Esophagus squamous epithelium (tissue), 5 donors: ENCODE measurements at places on chromosomes 5 and 9.

GRCh38 chr5:114055318-114056184 lies 306.3 kb upstream of the KCNN2 start:
- no peak for DNase-seq

DNA sequence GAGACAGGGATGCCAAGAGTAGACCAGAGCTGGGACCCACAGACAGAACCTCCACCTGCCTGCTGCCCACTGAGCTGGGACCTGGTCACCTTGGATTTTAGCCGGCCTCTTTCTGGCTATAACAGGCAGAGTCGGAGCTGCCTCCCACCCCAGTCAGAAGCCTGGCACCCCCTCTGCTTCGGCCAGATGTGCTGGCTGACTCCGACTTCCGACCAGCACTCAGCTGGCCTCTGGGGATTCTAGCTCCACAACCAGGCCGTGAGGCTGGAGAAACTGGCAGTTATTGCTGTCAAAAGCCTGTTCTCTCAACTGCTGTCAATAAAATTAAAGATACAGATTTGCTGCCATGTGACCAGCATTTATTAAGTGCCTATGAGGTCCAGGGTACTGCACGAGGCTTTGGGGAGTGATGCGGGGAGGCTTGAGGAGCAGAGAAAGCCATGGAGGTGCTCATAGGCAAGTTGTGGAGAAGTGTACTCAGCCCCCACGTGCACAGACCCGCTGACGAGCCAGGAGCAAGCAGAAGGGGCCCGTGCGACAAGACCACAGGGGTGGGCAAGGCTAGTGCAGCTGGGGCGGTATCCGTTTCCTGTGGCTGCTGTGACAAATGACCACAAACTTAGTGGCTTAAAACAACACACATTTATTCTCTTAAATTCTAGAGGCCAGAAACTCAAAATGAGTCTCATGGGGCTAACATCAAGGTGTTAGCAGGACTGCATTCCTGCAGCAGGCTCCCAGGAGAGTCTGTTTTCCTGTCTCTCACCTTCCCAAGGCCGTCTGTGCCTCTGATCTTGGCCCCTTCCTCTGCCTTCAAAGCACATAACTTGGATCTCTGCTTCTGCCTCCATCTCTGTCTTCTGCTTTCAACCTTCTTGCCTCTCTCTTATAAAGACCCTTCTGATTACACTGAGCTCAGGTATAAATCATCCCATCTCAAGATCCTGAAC lies 13.1 kb downstream of the GFI1B start:
- DNase-seq: no peak

DNA sequence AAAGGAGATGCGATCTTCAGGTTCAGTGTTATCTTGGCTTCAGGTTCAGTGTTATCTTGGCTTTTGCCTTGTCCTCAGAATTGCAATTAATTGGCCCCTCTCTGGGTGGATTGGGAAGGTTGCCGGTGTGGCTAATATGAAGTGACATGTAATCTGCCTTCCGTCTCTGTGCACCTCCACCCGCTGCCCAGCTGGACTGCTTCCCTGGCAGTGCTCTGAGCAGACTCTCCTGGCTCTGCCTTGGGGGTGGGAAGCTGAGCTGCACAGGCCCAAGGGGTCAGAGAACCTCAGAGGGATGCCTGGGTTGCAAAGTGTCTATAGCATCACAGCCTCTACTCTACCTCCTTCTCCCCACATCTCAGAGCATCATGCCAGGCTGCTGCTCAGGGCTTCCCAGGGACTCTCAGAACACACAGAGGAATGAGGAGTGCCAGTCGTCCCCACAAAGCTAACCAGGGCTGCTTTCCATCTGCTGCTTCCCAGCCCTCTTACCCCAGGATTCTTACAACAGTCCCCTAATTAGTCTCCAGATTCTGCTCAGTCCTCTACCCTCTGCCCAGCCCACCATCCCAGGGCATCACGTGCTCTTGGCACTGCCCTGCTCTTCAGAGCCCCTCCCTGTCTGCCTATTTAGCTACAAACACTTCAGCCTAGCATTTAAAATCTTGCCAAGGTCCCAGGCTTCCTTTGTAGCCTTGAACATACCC lies 54.4 kb upstream of the AFAP1L1 start:
- no peak for DNase-seq

DNA sequence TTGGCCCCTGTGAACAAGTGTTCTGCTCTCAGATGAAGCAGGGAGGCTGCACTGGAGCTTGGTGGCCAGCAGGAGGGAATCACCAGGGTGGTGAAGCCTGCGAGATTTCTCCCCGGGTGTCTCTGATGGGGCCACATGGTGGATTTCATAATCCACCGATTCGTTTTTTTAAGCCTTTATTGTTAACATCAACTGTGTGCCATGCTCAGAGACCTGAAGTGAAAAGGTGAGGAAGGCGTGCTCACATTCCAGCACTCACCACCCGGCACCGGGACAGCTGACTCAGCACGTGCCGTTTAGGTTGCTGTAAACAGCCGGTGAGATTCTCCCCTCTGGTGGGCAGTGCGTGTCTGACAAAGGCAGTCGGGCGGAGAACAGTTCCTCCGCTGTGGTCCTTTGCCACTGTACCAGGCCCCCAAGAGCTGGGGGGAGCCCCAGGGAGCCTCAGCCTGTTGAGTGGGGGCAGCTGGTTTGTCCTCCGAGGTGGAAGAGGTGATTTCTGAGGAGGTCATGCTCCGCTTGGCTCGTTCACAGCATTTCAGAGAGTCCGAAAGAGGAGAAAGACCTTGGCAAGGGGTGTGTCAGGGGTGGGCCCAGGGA lies 12.7 kb upstream of the AHRR start:
- DNase-seq: no peak

GRCh38 chr9:107404161-107404560 lies 85.4 kb downstream of the KLF4 start:
- no peak for DNase-seq

GRCh38 chr5:124790301-124790894 lies 44.0 kb upstream of the ZNF608 start:
- no peak for DNase-seq

- no peak for DNase-seq
Measured at GRCh38 chr9:131358556-131358955, 35.3 kb upstream of the PRRC2B start.

- no peak for DNase-seq
Measured at GRCh38 chr9:85723215-85723614, 18.5 kb downstream of the AGTPBP1 start.

GRCh38 chr5:53100606-53101005 lies 9.0 kb downstream of the MOCS2 start:
- no peak for DNase-seq

DNA sequence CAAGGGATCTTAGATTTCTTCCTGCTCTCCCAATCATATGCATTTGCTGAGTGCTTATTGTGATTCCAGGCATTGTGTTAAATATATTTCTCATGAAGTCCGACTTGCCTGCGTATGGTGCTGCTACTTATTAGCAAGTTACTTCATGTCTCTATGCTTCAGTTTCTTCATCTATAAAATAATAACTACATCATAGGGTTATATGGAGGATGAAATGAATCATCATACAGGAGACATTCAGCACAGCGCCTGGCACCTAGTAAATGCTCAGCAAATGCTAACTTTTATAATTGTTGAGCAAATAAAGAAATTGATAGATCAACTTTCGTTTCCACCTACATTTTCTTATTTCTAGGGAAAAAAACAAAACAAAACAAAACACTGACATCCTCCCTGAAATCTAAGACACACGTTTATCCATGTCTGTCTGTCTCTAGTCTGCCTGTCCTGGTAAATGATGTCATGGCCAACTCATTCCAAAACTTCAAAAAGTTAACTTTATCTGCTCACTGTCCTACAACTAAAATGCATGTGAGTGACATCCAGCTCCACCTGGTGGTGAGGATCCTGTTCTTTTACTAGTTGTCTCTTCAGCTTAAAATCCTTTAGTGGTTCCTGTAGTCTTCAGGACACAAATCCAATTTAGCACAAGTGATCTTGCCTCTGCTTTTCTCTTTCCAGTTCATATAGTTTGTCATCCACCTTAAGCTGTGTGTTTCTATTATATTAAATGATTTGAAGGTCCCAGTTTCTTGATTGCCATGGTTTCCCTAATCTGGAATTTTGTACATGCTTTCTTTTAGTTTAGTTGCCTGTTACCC lies 27.7 kb downstream of the PPP3R2 start:
- no peak for DNase-seq

GRCh38 chr9:469672-470551 lies 255.2 kb downstream of the DOCK8 start:
- peak; percentile 69 for DNase-seq

GRCh38 chr5:34519489-34520220 lies 136.5 kb upstream of the RAI14 start:
- DNase-seq: no peak

DNA sequence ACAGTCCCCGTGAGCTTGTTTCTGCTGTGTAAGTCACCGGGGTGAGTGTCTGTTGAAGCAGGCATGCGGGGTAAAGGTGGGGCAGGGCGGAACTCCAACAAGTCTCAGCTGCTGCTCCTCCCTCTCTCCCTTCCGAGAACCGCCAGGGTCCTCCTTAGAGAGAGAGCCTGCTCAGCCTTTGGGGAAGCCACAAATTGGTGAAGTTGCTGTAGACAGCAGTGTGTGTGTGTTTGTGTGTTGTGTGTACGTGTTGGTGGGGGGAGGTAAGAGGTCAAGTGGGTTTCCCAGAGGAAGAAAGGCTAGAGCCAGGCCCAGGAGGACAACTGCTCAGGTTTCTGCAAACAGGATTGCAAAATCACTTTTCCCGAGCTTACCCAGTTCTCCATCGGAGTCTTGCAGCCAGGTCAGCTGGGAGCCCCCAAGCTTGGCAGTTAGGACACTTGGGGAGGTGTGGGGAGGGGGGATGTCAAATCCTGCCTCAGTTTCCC lies 38.9 kb upstream of the DAB2IP start:
- DNase-seq: no peak

- no peak for DNase-seq
Measured at GRCh38 chr5:151724360-151724759, 34.1 kb downstream of the ATOX1 start.

- no peak for DNase-seq
Measured at GRCh38 chr9:70746760-70747159, 332.3 kb upstream of the KLF9 start.

GRCh38 chr5:38210676-38211353 lies 47.5 kb upstream of the EGFLAM start:
- no peak for DNase-seq

DNA sequence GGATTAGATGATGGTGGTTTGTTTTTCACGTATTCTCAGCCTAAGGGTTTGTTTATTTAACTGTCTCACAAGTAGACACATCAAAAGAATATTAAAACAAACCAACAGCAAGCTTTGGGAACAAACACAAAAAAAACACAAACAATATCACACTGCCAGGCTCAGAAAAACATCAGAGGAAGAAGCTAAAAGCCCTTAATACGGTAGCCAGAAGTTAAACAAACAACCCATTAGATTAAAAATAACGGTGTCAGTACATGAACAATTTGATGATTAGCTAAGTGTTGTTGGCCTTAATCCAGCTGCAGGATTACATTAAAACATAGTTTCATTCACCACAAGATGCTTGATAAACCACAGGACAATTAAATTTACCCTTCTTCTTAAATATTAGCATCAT lies 15.9 kb upstream of the DMRT2 start:
- DNase-seq: no peak

GRCh38 chr9:30329431-30329830 lies 2055.0 kb upstream of the ACO1 start:
- DNase-seq: no peak

DNA sequence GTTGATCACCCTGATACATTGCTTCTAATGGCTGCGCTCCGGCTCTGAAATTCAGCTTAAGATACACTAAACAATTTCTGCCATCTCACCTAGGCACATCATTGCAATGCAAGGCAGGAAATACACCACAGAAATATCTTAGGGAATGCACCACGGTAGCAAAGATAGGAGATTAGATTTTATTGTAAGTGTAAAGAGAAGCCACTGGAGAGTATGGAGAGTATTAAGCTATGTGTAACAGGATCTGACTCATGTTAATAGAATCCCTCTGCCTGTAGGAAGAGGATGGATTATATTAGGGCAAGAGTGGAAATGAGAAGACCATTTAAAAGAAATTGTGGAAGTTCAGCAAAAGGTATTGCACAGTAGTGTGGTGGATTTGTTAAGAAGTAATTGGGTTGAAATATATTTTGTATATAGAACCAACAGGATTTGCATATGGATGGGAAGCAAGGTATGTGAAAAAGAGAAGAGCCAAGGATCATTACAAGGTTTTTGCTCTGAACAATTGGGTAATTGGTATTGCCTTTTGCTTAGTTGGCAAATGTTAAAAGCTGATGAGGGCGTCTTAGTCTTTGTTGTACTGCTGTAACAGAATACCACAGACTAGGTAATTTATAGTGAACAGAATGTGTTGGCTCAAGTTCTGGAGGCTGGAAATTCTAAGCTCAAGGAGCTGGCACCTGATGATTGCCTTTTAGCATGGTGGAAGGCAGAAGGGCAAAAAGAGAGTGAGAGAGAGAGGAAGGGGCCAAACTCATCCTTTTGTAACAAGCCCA lies 636.1 kb downstream of the PSAT1 start:
- no peak for DNase-seq

- no peak for DNase-seq
Measured at GRCh38 chr9:133008824-133009223, 22.0 kb upstream of the GTF3C5 start.

DNA sequence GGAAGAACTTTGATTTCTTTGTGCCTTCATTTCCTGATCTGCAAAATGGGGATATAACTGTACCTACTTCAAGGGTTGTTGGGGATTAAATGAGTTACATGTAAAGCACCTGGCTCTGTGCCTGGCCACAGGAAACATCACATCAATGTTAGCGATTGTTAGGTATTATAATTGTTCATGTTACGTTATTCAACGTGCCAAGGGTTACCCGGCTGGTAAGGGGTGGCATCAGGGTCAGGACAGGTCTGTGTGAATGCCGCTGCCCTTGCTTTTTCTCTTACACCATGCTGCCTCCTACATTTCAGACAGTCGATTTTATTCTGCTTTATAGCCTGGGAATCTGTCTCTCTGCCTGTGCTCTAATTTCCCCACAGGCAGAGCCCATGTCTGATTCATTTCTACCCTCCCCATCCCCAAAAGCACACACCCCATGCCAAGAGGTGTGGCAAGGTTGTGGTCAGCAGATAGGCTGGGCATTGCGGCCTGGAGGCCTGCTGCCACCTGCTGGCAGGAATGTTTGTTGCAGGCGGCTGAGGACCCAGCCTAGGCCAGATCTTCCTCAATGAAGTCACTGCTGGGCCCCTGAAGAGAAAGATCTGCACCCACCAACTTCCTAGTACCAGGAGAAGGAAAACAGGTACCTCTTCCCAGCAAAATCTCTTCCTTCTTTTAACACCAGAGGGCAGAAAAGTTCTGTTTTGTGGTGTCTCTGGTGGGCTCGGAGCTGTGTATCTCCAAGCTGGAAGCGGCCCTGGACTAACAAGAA lies 5.3 kb downstream of the ANKS6 start:
- DNase-seq: peak; percentile 18

- no peak for DNase-seq
Measured at GRCh38 chr9:135809166-135809565, 98.2 kb downstream of the CAMSAP1 start.

DNA sequence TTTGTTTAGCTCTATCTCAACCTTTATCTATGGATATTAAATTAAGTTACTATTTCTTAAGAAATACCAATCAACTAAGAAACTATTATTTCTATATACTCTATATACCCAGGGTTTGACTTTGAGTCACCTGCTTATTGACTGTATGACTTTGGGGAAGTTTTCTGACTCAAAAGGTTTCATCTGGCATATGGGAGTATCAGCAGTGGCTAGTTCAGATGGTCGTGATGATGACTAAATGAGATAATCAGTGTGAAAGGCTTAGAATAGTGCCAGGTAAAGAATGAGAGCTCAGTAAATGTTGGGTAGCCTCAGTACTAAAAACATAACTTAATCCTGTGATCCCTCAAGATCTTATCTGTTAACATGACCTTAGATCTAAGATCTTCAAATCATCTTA lies 179.7 kb upstream of the ISL1 start:
- DNase-seq: no peak

GRCh38 chr9:99004717-99005460 lies 61.2 kb downstream of the COL15A1 start:
- no peak for DNase-seq
